Smooth muscle cell of the umbilical artery (primary cell): ENCODE measurements at places on chromosomes 7 and 10. TPM values are rescaled to one million over a fixed set of nuclear protein-coding genes. Genes with fewer than 3 reads are reported as not detected.

The STAG3 gene
- 0.88 and 1.2 TPM in 2 replicates for total RNA-seq

The SLC13A1 gene
- total RNA-seq = not detected in 2 replicates

The METTL27 gene
- total RNA-seq = 5.0 and 9.6 TPM in 2 replicates

The CALHM3 gene
- not detected in 2 replicates for total RNA-seq

The MET gene
- 36.2 and 149 TPM in 2 replicates for total RNA-seq

The DGKI gene
- total RNA-seq = 15.5 and 18.7 TPM in 2 replicates

The TDRD1 gene
- total RNA-seq = 0.05 TPM in 1 of 2 replicates, not detected in the other

The NME8 gene
- not detected in 2 replicates for total RNA-seq

The SORCS1 gene
- total RNA-seq = under 0.01 TPM in 1 of 2 replicates, not detected in the other

The PAPOLB gene
- 0.05 TPM in 1 of 2 replicates, not detected in the other for total RNA-seq

The PTF1A gene
- total RNA-seq = not detected in 2 replicates

The CPN1 gene
- total RNA-seq = not detected in 2 replicates

The SPACDR gene
- 0.30 and 1.5 TPM in 2 replicates for total RNA-seq

The CDH23 gene
- total RNA-seq = under 0.01 TPM in 2 replicates

The CCL24 gene
- not detected in 2 replicates for total RNA-seq

The SPDYE3 gene
- not detected in 2 replicates for total RNA-seq
